ENCODE measurements at places on chromosomes 11 and 22.

DNA sequence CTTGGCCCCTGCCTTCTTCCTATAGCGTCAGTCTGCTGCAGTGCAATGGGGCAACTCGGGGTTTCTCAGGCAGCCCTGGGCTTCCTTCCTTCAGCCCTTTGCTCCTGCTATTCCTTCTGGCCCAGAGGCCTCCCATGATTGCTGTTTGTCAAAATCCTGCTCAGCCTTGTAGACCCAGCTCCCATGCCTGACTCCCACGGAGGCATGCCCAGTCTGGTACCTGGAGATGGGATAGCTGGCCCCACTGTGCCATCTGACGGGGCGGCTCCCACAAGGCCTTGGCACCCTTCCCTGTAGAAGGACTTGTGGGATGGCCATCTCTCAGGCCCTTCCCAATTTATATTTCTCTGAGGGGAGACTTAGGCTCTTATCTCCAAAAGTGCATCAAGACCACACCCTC, 590 bp upstream of the CD6 start:
- no peak for DNase-seq

DNA sequence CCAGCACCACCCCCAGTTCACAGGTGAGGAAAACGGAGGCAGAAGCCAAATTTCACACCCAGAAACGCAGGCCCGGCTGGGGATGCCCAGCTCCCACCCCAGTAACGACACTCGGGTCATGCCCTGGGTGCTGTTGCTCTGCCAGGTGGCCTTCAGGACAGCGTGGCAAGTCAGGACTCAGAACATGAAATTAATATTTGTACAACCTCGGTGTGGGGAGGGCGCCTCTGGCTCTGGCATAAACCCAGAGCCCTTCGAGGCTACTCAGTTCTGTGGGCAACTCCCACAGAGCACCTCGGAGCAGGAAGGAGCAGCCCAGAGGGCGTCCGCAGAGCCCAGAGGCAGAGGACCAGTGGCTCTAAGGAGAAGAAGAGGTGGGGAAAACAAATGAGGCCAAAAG, 71.6 kb downstream of the CELSR1 start:
- DNase-seq: no peak

GRCh38 chr11:102783720-102784119, 3.3 kb upstream of the MMP10 start:
- no peak for DNase-seq

GRCh38 chr11:60777572-60777971, 7.6 kb upstream of the MS4A10 start:
- no peak for DNase-seq

DNA sequence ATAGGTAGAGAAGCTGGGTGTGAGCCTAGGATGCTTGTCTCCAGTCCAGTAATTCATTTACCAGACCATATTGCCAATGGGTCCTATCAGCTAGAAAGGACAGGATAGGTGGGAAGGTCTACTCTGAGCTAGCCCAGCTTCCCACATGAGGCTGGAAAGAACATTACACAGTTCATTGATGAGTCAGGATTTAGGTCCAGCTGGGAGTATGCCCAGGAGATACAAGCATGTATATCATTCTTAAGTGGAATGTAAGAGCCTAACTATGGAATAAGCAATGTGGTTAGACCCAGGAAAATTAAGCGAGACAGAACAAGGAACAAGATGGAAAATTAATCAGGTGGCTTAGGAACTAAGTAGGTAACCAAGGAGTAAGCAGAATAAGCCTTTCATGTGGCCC, 59.0 kb upstream of the TBCEL start:
- DNase-seq: no peak

GRCh38 chr11:117979481-117980211, 6.5 kb upstream of the IL10RA start:
- DNase-seq: no peak

GRCh38 chr11:60455531-60456042, at the start of gene MS4A1:
Gene MS4A1, plus strand, starts transcription at chr11:60455847. Its CDS starts 6,528 bp downstream, at chr11:60462375.
- DNase-seq: no peak

- DNase-seq: no peak
These were observed 81.5 kb downstream of the STK33 start for GRCh38 chr11:8512547-8512946.

DNA sequence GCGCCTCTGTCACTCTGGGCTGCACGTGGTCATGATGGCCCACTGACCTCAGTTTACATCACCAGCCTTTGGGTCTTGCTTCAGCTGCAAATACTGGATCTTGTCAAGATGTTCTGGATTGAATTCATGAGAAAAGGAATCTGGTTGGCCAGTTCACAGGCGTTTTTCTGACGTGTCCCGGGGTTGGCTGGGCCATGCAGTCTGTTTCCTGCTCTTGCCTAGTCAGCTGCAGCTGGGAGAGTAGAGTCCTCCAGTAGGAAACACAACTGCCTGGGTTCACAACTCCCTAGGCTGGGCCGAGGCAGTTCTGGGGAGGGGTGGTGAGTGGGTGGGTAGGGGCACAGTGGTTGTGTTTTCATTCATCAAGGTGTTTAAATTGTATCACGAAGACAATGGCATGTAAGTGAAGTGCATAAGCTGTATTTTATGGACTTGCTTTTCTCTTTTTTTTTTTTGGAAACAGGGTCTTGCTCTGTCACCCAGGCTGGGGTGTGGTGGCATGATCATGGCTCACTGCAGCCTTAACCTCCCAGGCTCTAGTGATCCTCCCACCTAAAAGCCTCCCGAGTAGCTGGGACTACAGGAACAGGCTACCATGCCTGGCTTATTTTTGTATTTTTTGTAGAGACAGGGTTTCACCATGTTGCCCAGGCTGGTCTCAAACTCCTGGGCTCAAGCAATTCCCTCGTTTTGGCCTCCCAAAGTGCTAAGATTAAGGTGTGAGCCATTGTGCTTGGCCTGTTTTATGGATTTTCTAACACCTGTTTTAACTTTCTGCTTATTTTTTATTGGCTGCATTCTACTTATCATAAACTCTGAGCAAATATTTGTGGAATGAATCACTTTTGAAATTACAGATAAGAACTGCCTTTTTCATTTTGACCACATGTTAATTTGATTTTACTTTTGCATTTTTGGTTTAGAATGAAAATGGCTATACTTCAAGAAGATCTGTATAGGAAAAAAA, 54.0 kb upstream of the PITPNB start:
- DNase-seq: no peak

- DNase-seq: no peak
These were observed 706 bp downstream of the DCPS start for GRCh38 chr11:126304457-126305075.

All from T-helper 17 cell (primary cell).